ENCODE measurements at places on chromosomes 7 and 10.

GRCh38 chr10:93245147-93245546 lies 171.5 kb downstream of the CYP26A1 start:
- DNase-seq: no peak

DNA sequence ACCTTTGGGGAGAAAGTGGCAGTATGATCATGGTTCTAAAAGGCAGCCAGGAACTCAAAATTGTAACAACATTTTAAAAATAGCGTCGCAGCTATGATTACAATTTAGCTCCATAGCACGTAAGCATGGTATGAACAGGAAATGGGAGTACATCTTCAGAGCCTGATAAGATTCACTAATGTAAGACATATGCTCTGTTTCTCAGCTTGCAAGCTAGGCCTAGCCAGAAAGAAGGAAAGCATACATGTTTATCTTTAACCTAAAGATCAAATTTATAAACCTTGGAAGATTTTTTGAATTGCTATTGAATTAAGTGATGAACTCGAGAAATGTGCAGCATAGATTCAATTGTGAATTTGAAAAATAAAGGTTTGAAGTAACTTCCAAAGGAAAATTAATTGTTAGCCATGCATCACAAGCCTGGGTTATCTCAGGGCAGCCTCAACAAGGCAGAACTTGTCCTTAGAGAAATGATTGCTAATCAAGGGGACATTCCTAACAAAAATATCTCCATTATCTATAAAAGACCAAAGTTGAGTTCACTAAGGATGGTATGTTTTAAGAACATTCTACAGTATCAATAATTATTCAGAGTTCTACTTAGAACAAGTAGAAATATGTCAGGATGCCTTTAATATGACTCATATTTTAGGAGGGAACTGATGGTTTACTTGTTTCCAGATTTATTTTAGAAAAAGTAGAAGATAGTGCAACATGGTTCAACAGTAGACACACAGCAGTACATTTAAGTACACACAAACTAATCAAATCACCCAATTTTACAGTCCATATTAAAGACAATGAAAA lies 38.8 kb upstream of the SEPTIN7 start:
- no peak for DNase-seq

GRCh38 chr10:12225444-12225843 lies 29.5 kb downstream of the CDC123 start:
- DNase-seq: no peak

- no peak for DNase-seq
Measured at GRCh38 chr7:356087-356486, 66.1 kb downstream of the FOXL3 start.

- no peak for DNase-seq
Measured at GRCh38 chr10:90018819-90019218, 317.4 kb downstream of the KIF20B start.

DNA sequence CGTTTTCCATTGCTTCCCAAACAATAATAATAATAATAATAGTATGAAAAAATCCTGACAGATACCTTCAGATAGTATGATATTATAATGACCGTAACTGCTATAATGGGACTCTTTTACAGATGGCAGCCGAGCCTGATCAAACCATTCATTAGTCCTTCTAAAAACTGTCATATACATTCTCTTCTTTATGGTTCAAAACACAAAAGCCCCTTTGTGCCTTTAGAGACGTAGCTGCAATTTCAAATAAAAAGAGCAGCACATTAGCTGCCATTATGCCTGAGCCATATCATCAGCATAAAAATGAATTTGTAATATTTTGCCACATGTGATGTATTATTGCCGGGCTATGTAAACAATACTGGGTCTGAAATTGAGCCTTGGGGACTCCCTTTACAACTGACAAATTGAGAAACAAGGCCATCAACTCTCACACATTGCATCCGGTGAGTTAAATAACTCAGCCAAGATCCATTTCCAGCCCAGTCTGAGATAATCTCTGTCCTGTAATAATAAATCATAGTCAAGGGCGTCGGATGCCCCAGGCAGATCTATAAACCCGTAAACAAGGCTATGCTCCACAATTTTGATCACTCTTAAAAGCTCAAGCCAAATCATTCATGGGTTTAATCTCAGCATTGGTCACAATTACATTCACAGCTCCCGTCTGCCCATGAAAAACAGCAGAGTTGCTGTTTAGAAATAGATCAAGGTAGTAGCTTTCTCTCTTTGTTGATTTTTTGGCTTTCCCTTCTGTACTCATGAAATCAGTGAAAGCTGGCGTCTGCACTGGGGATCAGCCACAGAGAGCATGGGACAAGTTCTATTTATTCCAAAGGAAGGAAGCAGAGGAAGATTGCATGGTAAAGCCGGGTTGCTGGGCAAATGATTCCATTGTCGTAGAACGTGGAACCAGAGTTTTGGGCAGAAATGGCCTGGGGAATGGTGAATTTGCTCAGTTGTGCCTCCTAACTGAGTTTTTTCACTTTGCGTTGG lies 150.1 kb upstream of the BMPER start:
- DNase-seq: no peak

DNA sequence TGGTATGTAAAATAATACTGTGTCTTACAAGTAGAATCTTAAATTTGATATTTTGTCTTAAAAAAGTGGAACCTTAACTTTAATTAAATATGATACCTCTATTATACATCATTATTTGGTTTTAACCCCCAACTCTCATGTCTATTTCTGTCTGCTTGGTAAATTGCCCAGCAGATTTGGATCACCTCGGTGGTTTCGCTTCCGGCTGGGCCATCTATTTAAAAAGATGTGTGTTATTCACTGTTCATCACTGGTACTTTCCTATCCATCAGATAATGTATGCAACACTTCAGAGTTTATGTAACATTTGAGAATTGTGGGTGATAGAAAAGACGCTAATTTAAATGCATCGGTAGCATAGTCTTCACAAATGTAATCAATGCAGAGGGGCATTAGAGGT lies 119.7 kb downstream of the SND1 start:
- no peak for DNase-seq

- peak; percentile 90 for DNase-seq
Measured at GRCh38 chr10:69474742-69475432, 23.6 kb downstream of the TSPAN15 start.

All from hepatic stellate cell (primary cell).